Femur (tissue), 1 donor: ENCODE measurements at places on chromosomes 4 and X.

GRCh38 chr4:89119836-89120235 is 8.5 kb downstream of the TIGD2 start:
- DNase-seq: no peak

- DNase-seq: no peak
These were observed 114.4 kb downstream of the SH3KBP1 start for GRCh38 chrX:19772822-19773628.

DNA sequence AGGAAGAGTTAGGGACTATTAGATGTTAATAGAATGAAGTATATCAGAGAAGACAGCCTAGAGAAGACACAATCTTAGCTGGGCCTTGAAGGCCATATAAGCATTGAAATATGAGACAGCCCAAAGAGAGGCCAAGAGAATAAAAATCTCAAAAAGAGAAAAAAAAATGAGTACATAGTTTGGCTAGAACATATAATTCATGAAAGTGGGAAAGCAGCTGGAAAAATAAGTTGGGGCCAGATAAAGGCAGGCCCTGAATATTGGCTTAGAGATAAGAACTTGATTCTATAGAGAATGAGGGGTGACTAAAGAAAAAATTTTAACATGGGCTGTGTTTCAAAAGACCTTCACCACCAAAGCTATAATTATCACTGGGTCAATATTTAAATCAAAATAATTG is 7.4 kb upstream of the UTP3 start:
- no peak for DNase-seq

DNA sequence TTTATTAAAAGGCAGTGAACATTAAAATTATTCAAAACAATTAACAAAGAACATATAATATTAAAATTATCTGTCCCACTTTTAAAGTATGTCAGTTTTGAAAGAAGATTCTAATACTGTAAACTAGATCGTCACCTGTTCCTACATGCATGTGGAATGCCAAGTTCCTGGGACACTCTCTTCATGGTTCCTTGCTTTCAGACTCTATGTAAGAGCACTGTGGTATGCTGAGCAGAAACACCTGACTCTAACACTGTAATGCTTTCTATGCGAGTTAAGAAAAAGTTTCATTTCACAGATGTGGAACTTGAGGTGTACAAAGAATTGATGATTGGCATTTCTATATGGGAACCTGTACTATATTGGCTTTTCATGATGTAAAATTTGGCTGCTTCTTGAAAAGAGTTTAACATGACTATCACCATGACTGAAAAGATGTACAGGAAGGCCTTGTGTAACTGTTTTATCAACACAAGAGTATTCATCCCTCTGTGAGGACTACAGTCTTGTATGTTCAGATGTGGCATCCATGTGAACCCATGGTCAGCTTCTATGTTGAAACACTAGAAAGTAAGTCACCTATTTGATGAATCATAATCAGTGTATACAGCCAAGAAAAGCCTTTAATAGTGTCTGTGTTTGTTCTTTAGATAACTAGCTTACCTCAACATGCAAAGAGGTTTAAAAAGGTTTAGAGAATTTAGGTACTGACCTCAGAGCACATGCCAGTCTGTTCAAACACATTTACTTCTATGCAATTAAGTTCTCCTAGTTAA is 354.5 kb downstream of the ARHGAP24 start:
- DNase-seq: no peak

DNA sequence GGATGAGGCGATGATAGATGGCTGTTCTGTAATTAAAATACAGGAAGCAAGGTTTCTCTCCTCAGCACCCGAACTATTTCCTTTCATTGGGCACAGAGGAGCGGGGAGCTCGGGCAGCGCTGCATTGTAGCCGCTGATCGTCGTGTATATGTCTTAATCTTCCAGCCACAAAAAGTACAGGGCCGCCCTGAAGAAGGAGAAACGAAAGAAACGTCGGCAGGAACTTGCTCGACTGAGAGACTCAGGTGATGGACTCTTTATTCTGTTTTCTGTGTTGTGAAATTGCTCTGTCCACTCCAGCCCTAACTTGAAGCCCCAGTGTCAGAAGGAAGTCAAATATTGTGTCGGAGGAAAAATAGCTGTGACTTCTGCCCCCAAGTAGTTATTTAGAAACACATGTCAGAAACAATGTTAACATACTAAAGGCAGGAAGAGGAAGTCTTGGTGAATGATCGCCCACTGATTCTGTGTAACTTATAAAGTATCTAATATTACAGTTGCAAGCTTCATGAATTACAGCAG is 546 bp downstream of the ZRSR2 start:
- no peak for DNase-seq

- no peak for DNase-seq
These were observed 912.9 kb upstream of the INTU start for GRCh38 chr4:126719852-126720251.
